Hematopoietic multipotent progenitor cell treated with erythropoietin and hydrocortisone succinate and interleukin-3 and kit ligand, for 4 days (in vitro differentiated cells): ENCODE measurements at places on chromosomes 12 and 14.

GRCh38 chr12:99619389-99620158, 28.0 kb upstream of the GARIN6 start:
- peak; percentile 53 for DNase-seq

DNA sequence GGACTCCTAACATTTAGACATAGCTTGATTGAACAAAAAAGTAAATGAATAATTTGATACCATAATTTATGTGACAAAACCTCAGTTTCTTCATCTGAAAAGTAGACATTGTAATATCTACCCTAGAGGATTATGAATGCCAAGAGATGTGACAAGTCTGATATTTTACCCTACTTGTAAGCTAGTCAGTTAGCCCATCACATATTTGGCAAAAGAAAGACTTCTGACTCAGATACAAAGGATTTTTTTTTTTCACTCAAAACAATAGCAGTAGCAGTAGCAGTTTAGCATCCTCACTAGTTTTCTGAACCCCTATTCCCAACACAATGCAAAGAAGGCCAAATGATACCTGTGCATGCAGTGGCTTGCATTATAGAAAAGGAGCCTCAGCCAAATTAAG, 377.3 kb upstream of the E2F7 start:
- DNase-seq: no peak

GRCh38 chr12:123148655-123149054, 2.2 kb downstream of the PITPNM2 start:
- DNase-seq: no peak

GRCh38 chr12:70267550-70267949, 24.3 kb downstream of the CNOT2 start:
- no peak for DNase-seq

- DNase-seq: no peak
Measured at GRCh38 chr14:90319634-90320541, 11.9 kb downstream of the NRDE2 start.
